ENCODE measurements at places on chromosomes 2 and 18.

GRCh38 chr2:176999301-176999700, 213.3 kb upstream of the HNRNPA3 start:
- DNase-seq, result no peak

- DNase-seq, result no peak
Measured at GRCh38 chr2:88090446-88091283, 23.0 kb downstream of the SMYD1 start.

DNA sequence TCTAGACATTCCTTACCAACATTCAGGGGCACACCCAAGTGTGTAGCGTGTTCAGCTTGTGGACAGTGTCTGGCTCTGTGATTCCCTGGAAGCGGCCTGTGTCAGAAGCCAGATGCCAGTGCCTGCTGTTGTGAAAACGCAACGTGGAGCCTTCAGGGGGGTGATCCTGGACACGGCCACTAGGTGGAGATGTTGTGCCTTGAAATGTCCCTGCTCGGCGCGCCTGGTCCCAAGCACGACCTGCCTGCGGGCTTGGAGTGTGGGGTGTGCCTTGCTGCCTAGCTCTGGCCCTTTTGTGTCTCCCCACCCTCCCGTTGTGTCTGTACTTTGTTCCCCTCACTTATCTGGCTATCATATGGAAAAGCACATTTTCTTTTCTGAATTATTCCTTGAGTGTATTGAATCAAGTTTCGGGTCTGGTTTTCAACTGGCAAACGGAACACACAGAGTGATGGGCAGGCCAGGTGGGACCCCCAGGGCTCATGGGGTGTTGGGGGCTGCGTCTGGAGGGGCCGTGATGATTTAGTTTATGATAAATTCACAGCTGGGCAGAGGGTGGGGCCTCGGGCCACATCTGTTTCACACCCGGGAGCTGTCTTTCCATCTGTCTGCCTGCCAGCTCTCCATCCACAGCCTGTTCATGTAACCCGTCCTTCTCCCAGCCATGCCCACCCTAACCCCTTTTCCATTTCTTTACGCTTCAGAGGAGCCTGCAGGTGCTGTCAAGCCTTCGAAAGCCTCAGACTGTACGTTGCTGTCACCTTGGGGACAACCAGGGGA, 95.5 kb downstream of the DYSF start:
- peak; percentile 22 for DNase-seq

DNA sequence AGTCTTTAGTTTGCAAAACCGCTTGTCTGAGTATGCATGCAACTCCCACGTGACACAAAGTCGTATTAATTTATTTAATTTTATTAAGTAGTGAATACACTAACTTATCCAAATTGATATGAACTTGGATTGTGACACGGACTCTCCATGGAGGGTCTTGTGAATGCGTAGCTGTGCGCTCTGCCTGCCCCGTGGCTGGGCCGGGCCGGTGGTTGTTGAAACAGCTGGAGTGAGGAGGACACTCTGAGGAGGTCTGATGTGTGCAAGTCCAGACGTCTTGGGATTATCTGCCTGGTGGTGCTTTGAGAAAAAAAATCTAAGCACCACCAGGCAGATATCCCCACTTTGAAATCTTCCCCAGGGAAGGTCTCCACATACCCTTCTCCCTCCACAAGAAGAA, 41.0 kb upstream of the RBM44 start:
- DNase-seq, result no peak

- DNase-seq, result no peak
Measured at GRCh38 chr2:231425811-231426703, 30.5 kb downstream of the B3GNT7 start.

DNA sequence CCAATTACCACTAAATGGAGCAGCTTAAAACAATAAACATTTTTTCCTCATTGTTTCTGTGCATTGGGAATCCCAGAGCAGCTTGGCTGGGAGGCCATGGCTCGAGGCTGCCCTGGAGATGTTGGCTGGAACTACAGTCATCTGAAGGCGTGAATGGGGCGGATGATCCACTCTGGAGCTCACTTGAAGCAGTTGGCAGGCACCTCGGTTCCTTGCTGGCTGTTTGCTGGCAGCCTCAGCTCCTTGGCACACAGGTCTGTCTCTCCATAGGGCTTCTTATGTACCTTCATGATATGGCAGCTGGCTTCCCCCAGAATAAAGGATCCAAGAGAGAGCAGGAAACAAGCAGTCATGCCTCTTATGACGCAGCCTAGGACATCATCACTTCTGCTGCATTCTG, 227.0 kb upstream of the COPS8 start:
- DNase-seq, result no peak

DNA sequence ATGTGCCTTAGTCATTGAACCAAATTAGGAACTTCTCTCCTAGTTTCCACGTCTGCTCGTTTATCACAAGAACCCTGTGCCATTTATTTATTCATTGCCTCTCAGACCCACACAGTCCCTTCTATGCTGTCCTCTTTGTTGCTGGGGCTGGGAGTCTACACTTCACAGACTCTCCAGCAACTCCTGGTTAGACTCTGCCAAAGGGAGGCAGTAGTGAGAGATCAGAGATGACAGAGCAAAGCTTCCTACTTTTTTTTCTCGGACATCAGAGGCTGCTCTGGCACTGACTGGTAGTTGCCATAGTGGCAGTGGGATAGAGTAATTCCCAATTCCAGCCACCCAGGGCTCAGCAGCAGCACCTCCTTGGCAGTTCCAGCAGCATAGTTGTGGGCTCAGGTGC, 277.5 kb downstream of the BCL11A start:
- DNase-seq, result no peak

All from NCI-H1092 treated with DMSO at 0.1 percent for 48 hours (cell line).